ENCODE measurements at places on chromosomes 4 and X.

DNA sequence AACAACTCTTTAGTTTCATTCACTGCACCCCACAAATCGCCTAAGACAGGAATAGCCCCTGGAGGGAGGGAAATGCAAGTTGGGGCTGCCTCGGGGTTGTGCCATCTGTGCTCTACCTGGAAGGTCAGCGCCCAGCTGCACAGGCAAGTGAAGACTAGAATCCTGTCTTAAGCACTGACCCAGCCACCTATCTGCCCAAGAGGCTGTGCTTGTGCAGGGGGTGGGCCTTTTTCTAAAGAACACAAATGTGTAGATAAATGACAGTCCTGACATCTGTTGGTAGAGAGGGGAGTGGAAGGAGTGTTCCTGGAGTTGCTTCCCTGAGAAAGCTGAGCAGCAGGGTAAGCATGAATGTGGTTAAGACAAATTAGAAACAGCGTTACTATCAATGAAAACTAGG lies 15.7 kb downstream of the ZNF518B start:
- DNase-seq = no peak

DNA sequence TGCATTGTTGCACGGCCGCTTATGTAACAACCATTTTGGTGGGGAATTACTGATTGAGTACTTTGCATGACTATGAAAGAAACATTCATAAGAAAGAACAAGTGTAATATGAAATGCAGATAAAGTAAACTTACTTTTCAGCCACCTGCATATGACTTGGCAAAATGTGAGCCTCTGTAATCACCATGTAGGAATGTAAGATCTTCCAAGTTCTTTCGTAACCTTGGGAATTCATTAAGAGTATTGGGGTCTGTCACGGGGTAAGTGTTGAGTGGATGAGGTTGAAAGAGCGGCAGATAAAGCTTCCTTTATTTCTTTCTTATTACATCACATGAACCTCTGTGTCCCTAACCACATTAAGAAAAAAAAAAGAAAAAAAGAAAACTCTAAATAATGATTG lies 348.5 kb upstream of the NR3C2 start:
- peak; percentile 70 for DNase-seq

GRCh38 chr4:128517096-128517738 lies 229.6 kb upstream of the PGRMC2 start:
- peak; percentile 90 for DNase-seq

DNA sequence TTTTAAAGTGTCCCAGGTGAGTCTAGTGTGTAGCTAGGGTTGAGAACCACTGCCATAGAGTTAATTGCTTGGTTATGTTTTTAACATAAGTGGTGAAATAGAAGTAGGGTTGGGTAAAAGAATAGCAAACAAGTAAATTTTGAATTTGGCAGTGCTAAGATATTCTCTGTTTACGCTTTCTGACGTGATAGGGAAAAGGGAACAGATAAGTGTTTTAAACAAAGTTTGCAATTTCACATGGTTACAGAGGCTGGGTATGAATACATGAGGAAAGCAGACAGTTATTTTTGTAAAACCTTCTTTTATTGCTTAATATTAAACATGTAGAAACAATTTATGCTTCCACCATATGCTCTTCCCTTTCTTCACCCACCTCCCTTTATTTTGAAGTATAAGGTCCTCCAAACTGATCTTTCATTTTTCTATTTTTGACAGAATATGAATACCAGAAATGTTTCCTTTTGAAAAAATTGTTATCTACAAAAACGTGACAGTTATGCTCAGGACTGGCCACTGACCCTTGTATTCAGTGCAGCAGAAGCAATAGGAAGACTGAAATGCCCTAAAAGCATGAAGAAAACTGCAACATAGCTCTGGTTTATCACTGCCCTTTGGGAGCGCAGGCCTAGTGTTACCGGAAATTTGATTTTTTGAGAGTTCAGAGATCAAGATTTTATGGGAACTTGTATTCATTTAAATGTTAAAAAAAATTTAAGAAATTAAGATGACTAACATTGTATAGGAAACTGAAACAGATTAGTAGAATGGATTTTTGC lies 214.4 kb upstream of the ARSJ start:
- DNase-seq = no peak

GRCh38 chr4:6308899-6309643 lies 39.4 kb downstream of the WFS1 start:
- DNase-seq = no peak

- DNase-seq = peak; percentile 66
Observed at GRCh38 chrX:123188081-123188480, 4.0 kb downstream of the GRIA3 start.

- DNase-seq = no peak
Observed at GRCh38 chr4:116066711-116067245, 953.4 kb upstream of the NDST4 start.

DNA sequence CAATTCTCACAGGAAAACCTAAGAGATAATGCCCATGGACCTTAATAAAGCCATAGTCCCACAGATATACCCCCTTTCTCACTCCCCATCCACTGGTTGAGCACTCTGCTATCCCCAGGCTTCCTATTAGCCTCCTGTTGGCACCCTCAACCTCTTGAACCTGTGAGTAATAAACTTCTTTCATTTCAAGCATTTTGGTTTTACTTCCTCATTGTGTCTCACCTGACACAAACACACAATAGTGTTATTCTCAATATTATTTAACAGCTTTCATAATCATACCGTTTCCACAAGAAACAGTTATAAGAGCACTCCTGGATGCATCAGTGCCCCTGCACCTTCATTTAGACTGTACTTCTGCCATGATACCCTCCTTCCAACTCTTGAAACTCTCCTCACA lies 56.8 kb downstream of the TRPC5 start:
- DNase-seq = no peak

DNA sequence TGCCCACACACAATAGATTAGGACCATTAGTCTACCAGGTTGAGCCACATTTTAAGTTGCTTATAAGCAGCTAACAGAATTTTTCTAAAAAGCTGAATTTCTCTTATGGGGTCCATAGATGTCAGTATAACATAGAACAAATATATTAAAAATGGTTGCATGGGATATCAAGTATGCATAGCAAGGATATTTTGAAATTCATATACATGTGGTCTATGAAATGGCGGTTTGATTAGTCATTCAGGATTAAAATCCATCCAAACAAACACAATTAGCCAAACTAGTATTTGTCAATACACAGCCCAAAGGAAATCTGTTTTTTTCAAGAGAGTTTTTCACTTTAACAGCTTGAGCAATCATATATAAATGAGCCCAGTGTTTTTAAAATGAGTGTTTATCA lies 33.5 kb upstream of the AMOT start:
- peak; percentile 24 for DNase-seq

DNA sequence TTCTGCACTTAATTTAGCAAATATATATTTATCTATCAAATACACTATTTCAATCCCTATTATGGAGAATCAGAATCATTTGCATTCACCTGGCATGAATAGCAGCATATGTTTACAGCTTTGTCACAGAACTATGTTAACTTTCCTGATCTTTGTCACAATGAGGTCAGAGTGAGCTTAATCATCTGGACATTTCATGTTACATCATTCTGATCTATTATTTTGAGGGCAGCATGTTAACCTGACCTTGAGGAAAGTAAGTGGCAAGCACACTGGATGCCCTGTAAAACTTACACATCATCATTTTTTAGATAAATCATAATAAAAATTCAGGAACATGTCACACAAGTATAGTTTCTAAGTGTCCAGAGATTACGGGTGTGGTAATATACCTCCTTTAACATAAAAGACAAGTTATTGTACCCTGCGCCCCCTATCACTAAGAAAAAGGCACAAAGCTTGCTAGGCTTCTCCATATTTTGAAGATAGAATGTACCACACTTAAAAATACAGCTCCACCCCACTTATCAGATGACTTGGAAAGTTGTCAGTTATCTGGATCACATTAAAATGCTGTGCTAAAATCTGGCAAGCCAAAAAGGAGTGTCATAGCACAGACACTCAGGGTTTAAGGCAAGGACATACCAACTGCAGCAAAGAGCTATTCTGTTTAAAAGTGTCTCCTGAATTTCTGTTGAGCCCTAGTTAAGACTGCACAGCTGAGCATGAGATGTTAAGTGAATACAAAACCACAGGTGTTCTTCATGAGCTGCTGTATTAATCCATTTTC lies 182.7 kb upstream of the FAT4 start:
- DNase-seq = peak; percentile 36

DNA sequence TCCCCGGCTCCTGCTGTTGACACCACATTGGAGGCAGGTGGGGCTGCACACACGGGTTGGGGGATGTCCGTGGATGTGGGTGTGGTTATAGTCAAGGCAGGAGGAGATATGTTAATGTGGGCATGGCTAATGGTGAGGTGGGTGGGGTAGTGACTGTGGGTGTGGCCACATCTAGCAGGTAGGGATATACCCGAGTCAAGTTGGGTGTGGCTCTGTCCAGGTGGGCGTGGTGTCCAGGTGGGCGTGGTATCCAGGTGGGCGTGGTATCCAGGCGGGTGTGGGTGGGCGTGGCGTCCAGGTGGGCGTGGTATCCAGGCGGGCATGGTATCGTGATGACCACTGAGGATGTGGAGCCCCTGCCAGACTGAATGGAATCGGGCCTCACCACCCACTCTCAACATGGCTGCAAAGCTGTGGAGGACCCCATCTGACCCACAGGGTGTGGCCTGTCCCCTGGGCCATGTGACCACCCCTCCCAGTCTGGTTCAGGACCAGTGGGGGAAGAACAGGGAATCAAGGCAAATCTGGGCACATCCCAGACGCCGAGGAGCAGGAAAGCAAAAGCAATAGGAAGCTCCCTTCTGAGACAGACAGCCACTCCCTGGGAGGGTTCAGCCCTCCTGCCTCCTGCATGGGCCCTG lies 21.0 kb downstream of the MAN2B2 start:
- no peak for DNase-seq

DNA sequence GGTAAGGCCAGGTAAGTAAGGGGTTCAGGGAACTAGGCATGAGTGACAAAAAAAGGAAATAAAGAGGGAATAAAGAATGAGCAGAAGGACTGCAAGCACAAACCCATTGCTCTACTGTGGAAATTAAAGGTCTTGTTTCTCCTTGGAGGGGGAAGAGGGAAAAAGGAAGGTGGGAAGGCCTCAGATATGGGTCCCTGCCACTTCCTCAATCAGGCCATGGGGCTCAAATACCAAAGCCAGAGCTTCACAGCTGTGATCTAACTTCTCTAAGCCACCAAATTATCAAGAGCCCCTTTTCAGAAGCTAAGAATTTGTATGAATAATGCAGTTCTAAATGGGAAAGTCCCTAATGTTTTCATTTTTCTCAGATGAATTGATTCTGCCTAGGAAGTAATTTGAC lies 4.7 kb downstream of the USP51 start:
- DNase-seq = no peak
